Right atrium auricular region (tissue), 2 donors: ENCODE measurements at places on chromosomes 6 and 20. TPM values are rescaled to one million over a fixed set of nuclear protein-coding genes. Genes with fewer than 3 reads are reported as not detected.

The ACTL10 gene
- 0.33 TPM for total RNA-seq

The ANKEF1 gene
- 2.6 TPM for total RNA-seq

DNA sequence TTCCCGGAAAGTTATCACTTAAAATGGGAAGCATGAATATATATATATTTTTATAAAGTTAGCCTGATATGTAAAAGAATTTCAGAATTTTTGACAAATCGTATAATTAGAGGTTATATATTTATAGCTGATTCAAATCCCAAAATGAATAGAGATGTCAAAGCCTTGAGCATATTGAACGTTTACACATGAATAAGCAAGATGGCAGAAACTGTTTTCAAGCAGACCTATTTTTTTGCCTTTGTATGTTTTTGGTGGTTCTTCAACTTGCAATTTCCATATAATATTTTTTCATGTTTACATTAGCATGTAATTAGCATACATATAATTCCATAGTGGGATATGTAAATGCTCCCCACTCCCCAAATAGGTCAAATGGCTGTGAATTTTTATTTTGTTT, 189.9 kb downstream of the PRL start:
- no peaks in the 10 kb centered on the region for H3K36me3 ChIP-seq
- H3K4me1 ChIP-seq = no peaks in the 10 kb centered on the region
- no peak overlapping the region for H3K4me3 ChIP-seq
- DNase-seq = no peak

- H3K27me3 ChIP-seq = no peaks in the 10 kb centered on the region
- H3K4me1 ChIP-seq = no peaks in the 10 kb centered on the region
- peak; percentile 86 for DNase-seq
- no peak overlapping the region for H3K4me3 ChIP-seq
- H3K36me3 ChIP-seq = no peaks in the 10 kb centered on the region
Observed at GRCh38 chr6:5205877-5206850, 54.6 kb downstream of the LYRM4 start.

The BNIP5 gene
- total RNA-seq = not detected

The GHRH gene
- 3.6 TPM for total RNA-seq

The RAET1L gene
- total RNA-seq = not detected

GRCh38 chr20:57653910-57654309, 33.7 kb upstream of the ZBP1 start:
- peak; percentile 51 for DNase-seq
- peaks cover 41% of the 10 kb centered on the region for H3K36me3 ChIP-seq
- H3K27me3 ChIP-seq = no peaks in the 10 kb centered on the region
- no peak overlapping the region for H3K4me3 ChIP-seq
- H3K27ac ChIP-seq = no peak overlapping the region

DNA sequence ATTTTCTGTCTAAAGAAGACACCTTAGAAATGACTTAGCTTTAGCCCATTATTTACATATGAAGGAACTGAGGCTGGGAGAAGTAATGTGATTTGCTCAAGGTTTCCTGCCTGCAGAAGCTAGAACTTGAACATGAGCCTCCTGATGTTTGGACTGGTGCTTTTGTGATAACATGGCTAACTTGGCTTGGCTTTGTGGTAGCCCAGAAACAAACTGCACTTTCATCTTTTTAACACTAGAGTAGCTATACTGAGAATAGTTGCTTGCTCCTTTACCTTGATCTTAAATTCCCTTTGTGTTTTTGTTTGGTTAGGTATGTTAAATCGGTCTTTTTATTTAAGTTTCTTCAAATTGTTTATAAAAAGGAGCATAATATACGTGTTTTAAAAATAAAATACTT, 163.5 kb upstream of the MANEA start:
- no peaks in the 10 kb centered on the region for H3K27me3 ChIP-seq
- H3K36me3 ChIP-seq = no peaks in the 10 kb centered on the region
- H3K4me3 ChIP-seq = no peak overlapping the region
- H3K27ac ChIP-seq = no peak overlapping the region
- DNase-seq = no peak

The PNLDC1 gene
- not detected for total RNA-seq

The SLC17A3 gene
- total RNA-seq = not detected

GRCh38 chr20:13009682-13010406, 1.1 kb downstream of the SPTLC3 start:
- H3K27ac ChIP-seq = peak overlapping the region; percentile 71
- H3K4me3 ChIP-seq = peak overlapping the region; percentile 46
- DNase-seq = peak; percentile 63
- H3K4me1 ChIP-seq = no peaks in the 10 kb centered on the region
- H3K36me3 ChIP-seq = no peaks in the 10 kb centered on the region
- H3K27me3 ChIP-seq = no peaks in the 10 kb centered on the region

DNA sequence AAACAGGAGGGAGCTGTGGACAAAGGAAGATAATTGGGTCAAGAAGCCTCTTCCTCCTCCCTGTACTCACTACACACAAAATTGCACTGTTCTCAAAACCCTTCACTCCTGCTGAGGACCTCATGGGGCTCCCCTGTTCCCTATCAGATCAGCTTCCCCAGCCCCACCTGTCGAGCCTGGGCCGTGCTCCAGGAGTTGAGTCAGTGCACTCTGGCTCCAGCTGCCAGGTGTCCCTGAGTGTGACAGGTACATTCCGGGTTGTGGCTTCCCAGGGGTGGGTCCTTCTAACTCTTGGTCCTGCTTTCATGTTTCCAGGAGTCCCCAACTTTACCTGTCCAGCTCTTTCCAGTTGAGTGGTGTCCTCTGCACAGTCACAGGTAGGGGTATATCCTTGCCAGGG, 8.4 kb downstream of the RAB5IF start:
- H3K4me3 ChIP-seq = no peak overlapping the region
- no peak for DNase-seq
- H3K4me1 ChIP-seq = no peaks in the 10 kb centered on the region
- H3K27ac ChIP-seq = no peak overlapping the region
- H3K36me3 ChIP-seq = peaks cover 58% of the 10 kb centered on the region

DNA sequence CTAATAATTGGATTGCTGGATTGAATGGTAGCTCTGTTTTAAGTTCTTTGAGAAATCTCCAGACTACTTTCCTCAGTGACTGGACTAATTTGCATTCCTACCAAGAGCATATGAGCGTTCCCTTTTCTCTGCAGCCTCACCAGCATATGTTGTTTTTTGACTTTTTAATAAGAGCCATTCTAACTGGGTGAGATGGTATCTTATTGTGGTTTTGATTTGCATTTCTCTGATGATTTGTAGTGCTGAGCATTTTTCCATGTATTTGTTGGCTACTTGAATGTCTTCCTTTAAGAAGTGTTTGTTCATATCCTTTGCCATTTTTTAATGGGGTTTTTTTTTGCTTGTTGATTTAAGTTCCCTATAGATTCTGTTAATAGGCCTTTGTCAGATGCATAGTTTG, 94.7 kb upstream of the AHI1 start:
- no peak overlapping the region for H3K27ac ChIP-seq
- H3K36me3 ChIP-seq = no peaks in the 10 kb centered on the region
- H3K4me1 ChIP-seq = no peaks in the 10 kb centered on the region
- no peak overlapping the region for H3K4me3 ChIP-seq
- no peaks in the 10 kb centered on the region for H3K27me3 ChIP-seq
- no peak for DNase-seq

DNA sequence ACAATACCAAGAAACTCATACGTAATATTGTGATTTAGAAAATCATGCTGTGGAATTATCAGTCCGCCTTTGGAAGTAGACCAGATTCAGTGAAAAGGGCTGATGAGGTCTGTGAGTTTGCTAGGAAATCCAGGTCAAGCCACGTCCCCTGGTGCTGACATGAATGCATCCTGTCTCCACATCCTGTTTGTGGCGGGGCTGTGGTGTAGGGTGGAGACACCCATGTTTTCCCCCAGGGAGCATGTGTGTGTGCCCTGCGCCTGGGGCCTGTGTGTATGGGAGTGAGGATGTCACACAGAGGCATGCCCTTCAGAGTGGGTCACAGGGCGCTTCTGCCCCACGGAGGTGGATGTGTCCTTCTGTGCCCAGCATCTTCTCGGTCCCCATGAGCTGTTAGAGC, 109.1 kb downstream of the SASH1 start:
- no peaks in the 10 kb centered on the region for H3K27me3 ChIP-seq
- H3K27ac ChIP-seq = peak overlapping the region; percentile 10
- no peak overlapping the region for H3K4me3 ChIP-seq
- no peak for DNase-seq
- H3K4me1 ChIP-seq = no peaks in the 10 kb centered on the region

- H3K4me1 ChIP-seq = no peaks in the 10 kb centered on the region
- no peaks in the 10 kb centered on the region for H3K36me3 ChIP-seq
- H3K27me3 ChIP-seq = no peaks in the 10 kb centered on the region
Observed at GRCh38 chr6:2938632-2939083, 32.7 kb downstream of the SERPINB6 start.

The RBBP8NL gene
- total RNA-seq = not detected

The TNFRSF21 gene
- total RNA-seq = 12.1 TPM

The LAMA2 gene
- total RNA-seq = 150 TPM

The FOXC1 gene
- 13.5 TPM for total RNA-seq

DNA sequence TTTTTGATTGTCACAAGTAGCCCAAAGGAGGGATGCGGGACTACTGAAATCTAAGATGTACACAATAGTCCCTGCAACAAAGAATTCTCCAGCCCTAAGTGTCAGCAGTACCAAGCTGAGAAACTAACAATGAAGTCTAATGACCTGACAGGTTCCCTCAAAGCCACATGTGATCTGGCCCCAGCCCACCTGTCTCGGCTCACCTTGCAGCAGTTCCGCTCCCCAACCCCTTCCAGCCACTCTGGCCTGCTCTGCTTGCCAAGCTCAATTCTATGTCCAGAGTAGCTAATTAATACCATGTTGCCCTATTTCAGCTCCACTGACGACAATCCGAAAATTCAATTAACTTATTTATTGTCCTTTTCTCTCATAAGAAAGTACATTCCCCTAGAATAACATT, 72.1 kb downstream of the ZMYND8 start:
- H3K4me1 ChIP-seq = no peaks in the 10 kb centered on the region
- peaks cover 90% of the 10 kb centered on the region for H3K36me3 ChIP-seq
- H3K27me3 ChIP-seq = no peaks in the 10 kb centered on the region
- no peak overlapping the region for H3K27ac ChIP-seq
